Activated CD4-positive, alpha-beta memory T cell treated with anti-CD3 and anti-CD28 coated beads for 36 hours (primary cell): ENCODE measurements at places on chromosomes 5 and 9.

DNA sequence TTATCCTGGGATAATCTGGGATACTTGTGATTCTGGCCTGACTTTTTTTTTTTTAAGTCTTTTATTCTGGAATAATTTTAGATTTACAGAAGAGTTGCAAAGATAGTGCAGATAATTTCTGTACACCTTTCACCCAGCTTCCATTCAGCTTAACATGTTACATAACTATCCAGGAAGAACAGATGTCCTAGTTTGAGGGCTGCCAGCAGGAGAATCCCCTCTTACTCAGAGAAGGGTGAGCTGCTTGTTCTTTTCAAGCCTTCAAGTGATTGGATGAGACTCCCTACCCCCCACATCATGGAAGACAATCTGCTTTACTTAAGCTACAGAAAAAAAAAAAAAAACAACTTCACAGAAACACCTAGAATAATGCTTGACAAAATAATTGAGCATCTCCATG, 254.2 kb downstream of the TRIM32 start:
- no peak overlapping the region for H3K27ac ChIP-seq
- no peaks in the 10 kb centered on the region for H3K36me3 ChIP-seq
- no peak for DNase-seq

- H3K4me1 ChIP-seq: no peaks in the 10 kb centered on the region
- no peak for DNase-seq
- H3K4me3 ChIP-seq: no peak overlapping the region
- no peaks in the 10 kb centered on the region for H3K27me3 ChIP-seq
- H3K36me3 ChIP-seq: peaks cover 29% of the 10 kb centered on the region
Observed at GRCh38 chr9:116422119-116422979, 264.8 kb upstream of the TRIM32 start.

- H3K36me3 ChIP-seq: no peaks in the 10 kb centered on the region
- H3K27me3 ChIP-seq: peaks cover 22% of the 10 kb centered on the region
- H3K4me1 ChIP-seq: peaks cover 13% of the 10 kb centered on the region
- H3K27ac ChIP-seq: no peak overlapping the region
- H3K4me3 ChIP-seq: no peak overlapping the region
Observed at GRCh38 chr9:121609822-121610637, 41.4 kb upstream of the DAB2IP start.

GRCh38 chr9:84301851-84302250, 38.7 kb downstream of the SLC28A3 start:
- H3K27ac ChIP-seq: no peak overlapping the region
- H3K4me1 ChIP-seq: peaks cover 19% of the 10 kb centered on the region
- H3K36me3 ChIP-seq: no peaks in the 10 kb centered on the region
- H3K4me3 ChIP-seq: no peak overlapping the region
- H3K27me3 ChIP-seq: no peaks in the 10 kb centered on the region

DNA sequence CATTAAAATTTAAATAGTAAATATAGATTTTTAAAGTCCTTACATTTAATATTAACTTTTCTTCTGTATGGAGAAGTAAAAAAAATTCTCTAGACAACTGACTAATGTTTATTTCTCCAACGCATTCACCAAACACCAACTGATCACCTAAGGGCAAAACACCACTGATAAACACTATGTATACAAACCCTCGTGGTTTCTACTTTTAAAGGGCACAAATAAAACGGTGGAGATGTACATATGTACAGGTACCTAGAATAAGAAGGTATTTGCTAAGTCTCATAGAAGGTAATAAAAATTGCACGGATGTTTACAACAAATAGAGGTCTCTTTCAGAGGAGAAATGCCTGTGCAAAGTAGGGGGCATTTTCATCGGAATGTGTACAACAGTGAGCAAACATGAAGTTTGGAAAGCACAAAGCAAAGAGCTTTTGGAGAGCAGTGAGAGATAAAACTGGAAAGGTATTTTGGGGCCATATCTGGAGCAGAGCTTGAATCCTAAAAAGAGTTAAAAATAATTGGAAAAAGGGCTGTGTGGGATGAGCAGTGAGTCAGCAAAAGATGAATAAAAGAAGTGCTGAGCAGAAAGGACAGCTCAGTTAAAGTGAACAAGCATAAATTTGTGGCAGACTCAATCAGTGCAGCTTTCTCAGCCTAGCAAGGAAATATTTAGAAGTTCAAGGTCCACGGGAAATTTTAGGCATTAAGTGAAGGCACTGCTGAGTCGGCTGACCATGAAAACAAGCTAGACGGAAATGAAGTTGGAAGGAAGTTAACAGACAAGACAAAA, 160.0 kb downstream of the TMEM161B start:
- H3K4me1 ChIP-seq: no peaks in the 10 kb centered on the region
- H3K27ac ChIP-seq: no peak overlapping the region
- no peaks in the 10 kb centered on the region for H3K36me3 ChIP-seq

GRCh38 chr5:58501778-58502417, 10.7 kb downstream of the GAPT start:
- no peak overlapping the region for H3K4me3 ChIP-seq
- no peaks in the 10 kb centered on the region for H3K36me3 ChIP-seq
- no peak overlapping the region for H3K27ac ChIP-seq
- peaks cover 2% of the 10 kb centered on the region for H3K4me1 ChIP-seq
- H3K27me3 ChIP-seq: peaks cover 14% of the 10 kb centered on the region

- no peak overlapping the region for H3K4me3 ChIP-seq
- no peak overlapping the region for H3K27ac ChIP-seq
- H3K4me1 ChIP-seq: peaks cover 7% of the 10 kb centered on the region
- H3K36me3 ChIP-seq: no peaks in the 10 kb centered on the region
Observed at GRCh38 chr5:150489360-150490295, 18.3 kb upstream of the NDST1 start.

DNA sequence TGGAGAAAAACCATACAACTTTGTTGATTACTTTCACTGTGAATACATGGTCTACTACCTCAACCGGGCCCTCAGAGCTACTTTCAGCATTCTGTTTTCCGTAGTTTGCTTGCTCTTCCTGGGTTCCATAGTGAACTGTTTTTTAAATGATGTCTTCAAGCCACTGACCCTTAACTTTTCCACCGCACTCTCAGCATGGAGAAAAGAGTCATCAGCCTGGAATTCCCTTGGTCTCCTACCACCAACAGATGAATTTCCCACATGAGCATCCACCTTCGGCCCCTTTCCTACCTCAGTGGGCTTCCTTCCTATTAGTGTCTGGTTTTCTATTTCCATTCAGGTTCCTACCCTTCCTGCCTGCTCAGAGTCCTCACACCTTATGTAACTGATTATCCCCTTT, 135.9 kb upstream of the ADAMTSL1 start:
- H3K36me3 ChIP-seq: no peaks in the 10 kb centered on the region
- H3K4me1 ChIP-seq: no peaks in the 10 kb centered on the region
- no peak overlapping the region for H3K27ac ChIP-seq
- no peaks in the 10 kb centered on the region for H3K27me3 ChIP-seq
- DNase-seq: no peak
- H3K4me3 ChIP-seq: no peak overlapping the region

- no peaks in the 10 kb centered on the region for H3K27me3 ChIP-seq
- DNase-seq: peak; percentile 84
Observed at GRCh38 chr9:33458444-33458843, 11.1 kb upstream of the AQP3 start.

DNA sequence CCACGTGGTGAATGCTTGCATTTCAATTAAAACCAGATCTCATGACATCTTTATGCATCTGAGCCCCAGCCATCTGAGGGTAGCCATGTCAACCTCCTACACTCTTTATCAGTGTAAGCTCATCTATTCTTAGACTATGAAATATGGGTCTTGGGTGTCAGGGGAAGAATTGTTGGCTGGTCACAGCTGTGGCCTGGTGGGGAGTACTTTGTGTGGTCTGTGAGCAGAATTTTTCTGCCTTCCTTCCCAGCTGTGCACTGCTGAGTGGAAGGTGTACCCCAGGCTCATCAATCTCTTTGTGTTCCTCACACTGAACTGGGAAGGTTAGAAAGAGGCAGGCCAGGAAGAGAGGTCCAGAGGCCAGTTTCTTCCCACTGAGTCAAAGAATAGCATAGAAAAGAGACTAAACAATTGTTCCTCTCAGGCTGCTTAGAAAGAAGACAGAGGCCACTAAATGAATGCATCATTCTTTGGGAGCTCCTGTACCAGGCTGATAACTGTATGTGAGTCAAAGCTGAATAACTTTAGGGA, 202.7 kb upstream of the RGMB start:
- no peaks in the 10 kb centered on the region for H3K27me3 ChIP-seq
- H3K36me3 ChIP-seq: no peaks in the 10 kb centered on the region
- no peak for DNase-seq
- H3K27ac ChIP-seq: no peak overlapping the region

GRCh38 chr5:110507972-110508371, 218.5 kb downstream of the TMEM232 start:
- no peak overlapping the region for H3K27ac ChIP-seq
- H3K27me3 ChIP-seq: peaks cover 1% of the 10 kb centered on the region
- no peaks in the 10 kb centered on the region for H3K36me3 ChIP-seq
- H3K4me1 ChIP-seq: no peaks in the 10 kb centered on the region
- no peak for DNase-seq
- no peak overlapping the region for H3K4me3 ChIP-seq

DNA sequence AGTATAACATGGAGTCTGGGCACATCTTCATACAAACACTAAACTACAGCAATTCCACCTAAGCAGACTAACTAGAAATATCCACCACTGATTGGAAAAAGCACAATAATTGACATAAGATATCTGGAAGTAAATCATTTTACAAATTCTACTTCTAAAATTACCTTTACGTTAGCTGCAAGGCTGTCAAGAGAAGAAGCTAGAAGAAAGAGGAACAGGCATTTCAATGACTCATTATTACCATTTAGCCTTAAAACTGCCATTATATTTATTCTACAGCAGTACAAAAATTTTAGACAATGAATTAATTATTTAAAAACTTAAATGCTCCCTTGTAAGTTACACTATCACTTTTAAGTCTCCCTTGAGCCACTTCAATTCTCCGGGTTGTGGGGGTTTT, 43.4 kb upstream of the PLPP6 start:
- DNase-seq: no peak
- peaks cover 27% of the 10 kb centered on the region for H3K4me1 ChIP-seq
- no peak overlapping the region for H3K27ac ChIP-seq

- no peaks in the 10 kb centered on the region for H3K36me3 ChIP-seq
- peaks cover 8% of the 10 kb centered on the region for H3K27me3 ChIP-seq
- H3K4me3 ChIP-seq: no peak overlapping the region
- no peak for DNase-seq
Observed at GRCh38 chr9:6634444-6634843, 11.1 kb downstream of the GLDC start.

DNA sequence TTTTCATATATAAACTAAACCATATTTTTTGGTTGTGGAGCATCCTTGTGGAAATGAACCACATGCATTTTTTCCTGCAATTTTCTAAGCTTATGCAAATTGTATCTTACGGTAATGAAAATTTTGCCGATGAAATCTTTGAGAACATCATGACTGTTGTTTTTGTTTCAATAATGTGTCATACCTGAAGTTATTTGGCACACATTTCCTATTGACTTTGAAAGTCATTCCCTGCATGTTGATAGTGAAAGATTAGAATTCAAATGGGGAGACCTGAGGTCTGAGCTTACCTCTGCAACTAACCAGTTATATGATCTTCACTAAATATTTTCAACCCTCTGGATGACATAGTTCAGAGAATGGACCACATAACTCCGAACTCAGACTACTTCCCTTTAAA, 88.5 kb downstream of the PRR16 start:
- no peak for DNase-seq
- no peak overlapping the region for H3K27ac ChIP-seq
- H3K4me1 ChIP-seq: no peaks in the 10 kb centered on the region
- H3K27me3 ChIP-seq: no peaks in the 10 kb centered on the region
- H3K36me3 ChIP-seq: no peaks in the 10 kb centered on the region

- no peak overlapping the region for H3K27ac ChIP-seq
- DNase-seq: no peak
- no peak overlapping the region for H3K4me3 ChIP-seq
- no peaks in the 10 kb centered on the region for H3K36me3 ChIP-seq
- H3K4me1 ChIP-seq: no peaks in the 10 kb centered on the region
Observed at GRCh38 chr9:107883496-107884124, 394.0 kb upstream of the KLF4 start.

GRCh38 chr9:122445155-122445749, 32.5 kb downstream of the OR1J1 start:
- no peaks in the 10 kb centered on the region for H3K36me3 ChIP-seq
- H3K4me3 ChIP-seq: no peak overlapping the region
- no peak overlapping the region for H3K27ac ChIP-seq
- H3K27me3 ChIP-seq: peaks cover 19% of the 10 kb centered on the region

DNA sequence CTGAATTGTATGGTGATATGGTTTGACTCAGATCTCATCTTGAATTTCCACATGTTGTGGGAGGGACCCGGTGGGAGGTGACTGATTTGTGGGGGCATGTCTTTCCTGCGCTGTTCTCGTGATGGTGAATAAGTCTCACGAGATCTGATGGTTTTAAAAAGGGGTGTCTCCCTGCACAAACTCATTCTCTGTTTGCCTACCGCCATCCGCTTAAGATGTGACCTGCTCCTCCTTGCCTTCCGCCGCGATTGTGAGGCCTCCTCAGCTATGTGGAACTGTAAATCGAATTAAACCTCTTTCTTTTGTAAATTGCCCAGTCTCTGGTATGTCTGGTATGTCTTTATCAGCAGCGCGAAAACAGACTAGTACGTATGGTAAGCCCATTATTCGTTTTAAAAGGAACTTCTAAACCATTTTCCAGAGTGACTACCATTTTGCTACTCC, 48.7 kb downstream of the SLC36A1 start:
- no peaks in the 10 kb centered on the region for H3K27me3 ChIP-seq
- no peak overlapping the region for H3K27ac ChIP-seq
- peaks cover 5% of the 10 kb centered on the region for H3K4me1 ChIP-seq
- no peak overlapping the region for H3K4me3 ChIP-seq
- no peaks in the 10 kb centered on the region for H3K36me3 ChIP-seq

GRCh38 chr5:22076586-22076985, 776.6 kb downstream of the CDH12 start:
- H3K27ac ChIP-seq: no peak overlapping the region
- H3K36me3 ChIP-seq: no peaks in the 10 kb centered on the region
- no peaks in the 10 kb centered on the region for H3K4me1 ChIP-seq

DNA sequence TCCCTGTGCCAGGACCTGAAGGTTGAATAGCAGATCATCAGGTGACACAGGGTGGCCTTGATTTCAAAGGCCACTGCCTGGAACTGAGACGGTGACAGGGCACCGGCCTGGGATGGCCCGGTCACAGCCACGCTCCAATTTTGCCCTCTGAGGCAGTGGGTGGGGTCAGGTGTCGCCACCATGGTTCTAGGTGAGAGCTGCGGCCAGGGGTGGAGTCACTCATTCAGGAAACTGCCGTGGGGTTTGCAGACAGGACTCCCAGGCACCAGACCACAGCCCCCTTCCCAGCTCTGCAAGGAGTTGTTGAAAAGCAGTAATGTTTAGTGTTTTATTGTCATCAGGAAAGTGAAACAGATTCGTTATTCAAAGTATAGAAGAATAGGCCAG, 17.3 kb upstream of the RNU6ATAC start:
- DNase-seq: peak; percentile 37
- peaks cover 4% of the 10 kb centered on the region for H3K27me3 ChIP-seq
- H3K4me3 ChIP-seq: no peak overlapping the region
- no peaks in the 10 kb centered on the region for H3K36me3 ChIP-seq
- peak overlapping the region; percentile 54 for H3K27ac ChIP-seq
